Stimulated activated CD4-positive, alpha-beta T cell treated with anti-CD3 and anti-CD28 coated beads, Interleukin-1b, Interleukin-23, amount 100 ng/mL, for 1 hour (primary cell): ENCODE measurements at places on chromosomes 7 and 10.

DNA sequence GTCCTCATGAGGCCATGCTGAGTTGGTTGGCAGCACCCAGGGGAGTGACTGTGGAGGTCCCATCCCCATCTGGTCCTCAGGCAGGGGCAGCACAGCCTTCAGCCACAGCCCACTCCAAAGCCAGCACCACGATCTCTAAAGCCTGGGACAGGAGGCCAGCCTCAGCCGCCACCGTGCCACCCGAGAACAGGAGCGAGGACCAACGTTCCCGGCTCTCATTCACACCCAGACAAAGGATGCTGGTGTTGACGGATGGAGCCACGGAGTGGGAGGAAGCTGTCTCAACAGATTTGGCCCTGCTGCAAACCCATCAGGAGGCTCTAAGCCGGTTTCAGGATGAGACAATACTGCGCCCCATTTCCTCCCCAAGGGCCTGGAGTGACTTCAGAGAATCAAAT is 42.7 kb upstream of the PPP2R2D start:
- no peak for DNase-seq

DNA sequence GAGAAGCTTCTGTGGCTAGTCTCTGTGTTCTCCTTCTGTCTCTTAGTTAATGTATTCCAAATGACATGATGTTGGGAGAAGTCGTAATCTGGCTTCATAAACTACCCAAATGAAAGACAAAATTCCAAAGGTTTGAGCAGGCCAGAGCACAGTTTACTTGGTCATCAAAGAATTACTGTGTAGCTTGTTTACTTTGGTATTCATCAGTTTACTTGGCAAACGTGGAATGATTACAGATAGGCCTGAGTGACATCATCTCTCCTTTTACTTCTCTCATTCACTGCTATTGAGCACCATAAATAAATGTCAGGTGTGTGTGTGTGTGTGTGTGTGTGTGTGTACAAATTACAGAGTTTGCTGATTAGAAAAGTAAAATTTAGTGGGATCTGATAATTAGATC is 327.3 kb downstream of the PHTF2 start:
- DNase-seq, result no peak

- no peak for DNase-seq
Observed at GRCh38 chr10:120555436-120555835, 98.4 kb downstream of the PLPP4 start.

- no peak for DNase-seq
Observed at GRCh38 chr7:50795253-50795652, 12.6 kb upstream of the GRB10 start.

DNA sequence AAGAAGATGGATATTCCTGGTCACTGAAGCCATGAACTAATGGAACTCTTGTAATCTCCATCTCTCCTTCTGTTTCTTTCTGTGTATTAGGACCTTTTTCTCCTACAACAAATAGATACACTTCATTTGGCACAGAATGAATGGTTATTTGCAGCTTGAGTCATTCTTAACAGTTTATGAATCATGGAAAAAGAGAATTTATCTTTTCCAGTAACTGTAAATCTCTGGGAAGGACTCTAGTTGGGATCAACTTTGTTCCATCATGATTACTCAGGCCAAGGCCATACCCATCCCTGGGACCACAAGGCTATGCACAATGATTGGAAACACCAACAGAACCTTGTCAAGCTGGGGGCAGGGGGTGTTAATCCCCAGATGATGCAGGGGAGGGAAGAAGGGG is 36.1 kb upstream of the MDFIC start:
- DNase-seq, result no peak

DNA sequence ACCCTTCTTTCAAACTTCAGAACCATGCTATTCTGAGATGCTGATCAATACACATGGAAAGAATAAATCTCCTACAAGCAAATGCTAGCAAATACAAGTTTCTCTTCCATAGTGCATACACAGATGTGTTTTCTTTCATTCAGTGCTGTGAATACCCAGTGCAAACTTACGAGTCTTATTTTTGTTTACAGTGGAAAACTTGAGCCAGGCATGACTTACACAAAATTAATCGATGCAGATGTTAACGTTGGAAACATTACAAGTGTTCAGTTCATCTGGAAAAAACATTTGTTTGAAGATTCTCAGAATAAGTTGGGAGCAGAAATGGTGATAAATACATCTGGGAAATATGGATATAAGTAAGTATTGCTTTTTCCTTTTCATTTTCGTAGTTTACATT is 48.8 kb downstream of the PNLIPRP3 start:
- no peak for DNase-seq

DNA sequence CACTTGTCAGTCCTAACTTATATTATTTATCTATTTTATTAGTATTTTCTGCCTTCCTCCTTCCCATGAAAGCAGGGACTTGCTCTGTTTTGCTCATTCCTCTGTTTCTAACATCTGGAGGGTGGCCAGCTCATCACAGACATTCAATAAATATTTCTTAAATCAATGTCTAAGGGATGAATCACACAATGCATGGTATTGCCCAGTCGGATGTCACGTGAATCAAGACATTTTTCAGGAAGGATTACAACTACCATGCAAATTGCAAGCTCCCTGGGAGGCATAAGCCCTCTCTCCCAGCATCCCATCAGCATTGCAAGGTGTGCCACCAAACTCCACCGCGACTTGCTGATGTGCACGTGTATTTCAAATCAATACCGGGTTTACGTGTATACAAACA is 146.6 kb upstream of the RNF32 start:
- no peak for DNase-seq

DNA sequence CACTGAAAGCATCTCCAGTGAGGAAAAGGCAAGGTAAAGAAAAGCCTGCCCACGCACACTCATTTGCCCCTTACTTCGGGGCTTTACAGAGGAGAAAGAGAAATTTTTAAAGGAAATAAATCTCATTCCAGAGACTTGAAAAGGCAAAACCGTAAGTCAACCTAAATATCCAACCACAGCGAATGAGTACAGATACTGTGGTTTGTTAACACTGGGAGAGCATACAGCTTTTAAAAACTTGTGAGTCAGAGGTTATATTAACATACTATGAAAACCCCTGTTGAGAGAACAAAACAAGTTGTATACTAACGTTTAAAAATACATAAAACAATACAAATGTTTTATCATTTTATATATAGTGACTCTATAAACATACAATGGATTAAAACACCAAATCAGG is 28.6 kb upstream of the ST7 start:
- no peak for DNase-seq

- no peak for DNase-seq
Observed at GRCh38 chr7:135795846-135796570, 47.4 kb upstream of the FAM180A start.

DNA sequence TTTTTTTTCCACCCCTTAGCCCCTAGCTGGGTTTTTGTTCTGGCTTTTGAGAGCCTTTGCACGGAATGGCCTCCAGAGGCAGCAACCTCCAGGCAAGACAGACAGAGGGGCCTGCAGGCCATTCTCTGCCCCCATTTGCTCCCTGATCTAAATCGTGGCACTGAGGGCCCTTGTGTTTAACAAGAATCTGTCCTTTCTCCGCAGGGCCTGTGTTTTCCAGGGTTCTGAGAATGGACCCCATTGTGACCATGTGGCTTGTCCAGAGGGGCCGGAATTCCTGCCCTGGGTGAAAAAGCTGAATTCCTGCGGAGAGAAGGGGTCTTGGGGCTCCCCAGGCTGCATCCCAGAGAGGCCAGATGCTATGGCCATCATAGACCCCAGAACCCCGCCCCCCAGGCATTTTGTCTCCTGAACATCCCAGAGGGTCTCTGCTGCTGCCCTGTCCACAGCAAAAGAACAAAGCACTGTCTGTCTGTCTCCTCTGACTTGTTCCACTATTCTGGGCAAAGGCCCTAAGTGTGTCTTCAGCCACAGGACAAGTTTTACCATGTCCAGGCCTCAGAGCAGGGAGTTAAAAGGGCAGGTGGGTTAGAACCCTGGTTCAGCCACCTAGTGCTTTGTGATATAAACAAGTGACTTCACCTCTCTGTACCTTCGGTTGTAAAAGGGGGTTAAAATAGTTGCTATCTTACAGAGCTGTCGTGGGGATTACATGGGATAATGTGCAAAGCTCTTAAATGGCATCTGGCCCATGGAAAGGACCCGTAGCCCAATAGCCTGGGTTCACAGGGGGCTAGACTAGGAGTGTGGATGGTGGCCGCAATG is 155.6 kb downstream of the SH3PXD2A start:
- no peak for DNase-seq

GRCh38 chr7:150313367-150313809 is 9.8 kb upstream of the LRRC61 start:
- DNase-seq, result no peak

- no peak for DNase-seq
Observed at GRCh38 chr10:76456197-76456596, 1024.8 kb downstream of the LRMDA start.

DNA sequence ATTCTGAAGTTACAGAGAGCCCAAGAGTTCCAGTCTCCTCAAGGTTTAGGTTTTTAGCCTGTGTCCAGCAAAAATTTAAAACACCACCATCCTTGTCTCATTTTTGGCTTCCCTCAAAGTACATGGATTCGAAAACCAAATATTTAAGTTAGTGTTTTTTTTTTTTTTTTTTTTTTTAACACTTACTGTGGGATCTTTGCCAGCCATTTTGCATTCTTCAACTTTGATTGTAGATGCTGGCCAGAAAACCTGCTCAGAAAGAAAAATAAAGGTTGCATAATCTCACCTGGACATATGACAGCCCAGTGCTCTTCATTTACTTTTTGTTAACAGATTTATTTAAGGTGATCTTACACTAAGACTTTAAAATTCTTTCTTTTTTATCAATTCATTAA is 91.6 kb downstream of the SEMA3C start:
- DNase-seq, result no peak

GRCh38 chr10:131814567-131815265 is 86.1 kb upstream of the PPP2R2D start:
- no peak for DNase-seq
